ENCODE measurements at places on chromosomes 2 and 18.

GRCh38 chr2:69966496-69966895 is 5.1 kb upstream of the ASPRV1 start:
- no peak for DNase-seq

GRCh38 chr2:28647682-28648081 is 103.9 kb upstream of the PPP1CB start:
- DNase-seq: no peak

- no peak for DNase-seq
Observed at GRCh38 chr2:217711188-217711587, 291.6 kb downstream of the TNS1 start.

DNA sequence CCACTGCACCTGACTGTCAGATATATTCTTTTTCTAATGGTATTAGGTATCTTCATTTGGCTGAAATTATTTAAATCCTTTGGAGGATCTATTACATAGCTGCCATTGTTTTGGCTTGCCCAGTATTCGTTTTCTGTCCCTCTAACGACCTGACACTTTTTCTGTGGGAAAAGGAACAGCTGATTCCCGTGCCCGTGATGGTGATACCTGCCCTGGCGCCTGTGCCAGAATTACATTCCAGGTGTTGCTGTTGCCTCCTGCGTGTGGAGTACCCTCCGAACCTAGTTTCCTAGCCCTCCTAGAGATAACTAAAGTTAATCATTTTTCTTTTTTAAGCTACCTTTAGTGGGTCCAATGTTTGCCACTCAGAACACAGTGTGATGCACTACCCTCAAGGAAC is 14.0 kb downstream of the HOXD1 start:
- no peak for DNase-seq

GRCh38 chr2:65501074-65501473 is 68.7 kb upstream of the SPRED2 start:
- no peak for DNase-seq

DNA sequence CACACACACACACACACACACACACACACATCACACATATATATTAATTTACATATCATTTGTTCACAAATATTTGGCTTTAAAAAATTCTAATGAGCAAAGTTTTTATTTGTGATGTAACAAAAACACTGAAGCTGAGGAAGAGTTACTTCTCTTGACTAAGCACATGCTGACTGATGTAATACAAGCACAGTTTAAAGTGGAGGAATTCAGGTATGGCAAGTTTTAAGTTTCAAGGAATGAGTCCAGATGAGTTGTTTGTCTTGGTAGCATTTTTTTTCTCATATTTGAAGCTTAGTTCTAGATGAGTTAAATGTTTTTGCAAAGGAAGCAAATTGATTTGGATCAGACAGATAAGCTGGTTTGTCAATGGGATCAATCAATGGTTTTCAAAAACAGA is 20.2 kb upstream of the CALCRL start:
- no peak for DNase-seq

- no peak for DNase-seq
Observed at GRCh38 chr2:196171946-196172345, 568 bp upstream of the STK17B start.

GRCh38 chr2:129253461-129253812 is 726.0 kb upstream of the RAB6C start:
- no peak for DNase-seq

- no peak for DNase-seq
Observed at GRCh38 chr2:32671885-32672533, 44.2 kb downstream of the TTC27 start.
